ENCODE measurements at places on chromosomes 2 and 18.
A peak's percentile ranks its signal among the peaks of the same experiment; 100 is the strongest.

DNA sequence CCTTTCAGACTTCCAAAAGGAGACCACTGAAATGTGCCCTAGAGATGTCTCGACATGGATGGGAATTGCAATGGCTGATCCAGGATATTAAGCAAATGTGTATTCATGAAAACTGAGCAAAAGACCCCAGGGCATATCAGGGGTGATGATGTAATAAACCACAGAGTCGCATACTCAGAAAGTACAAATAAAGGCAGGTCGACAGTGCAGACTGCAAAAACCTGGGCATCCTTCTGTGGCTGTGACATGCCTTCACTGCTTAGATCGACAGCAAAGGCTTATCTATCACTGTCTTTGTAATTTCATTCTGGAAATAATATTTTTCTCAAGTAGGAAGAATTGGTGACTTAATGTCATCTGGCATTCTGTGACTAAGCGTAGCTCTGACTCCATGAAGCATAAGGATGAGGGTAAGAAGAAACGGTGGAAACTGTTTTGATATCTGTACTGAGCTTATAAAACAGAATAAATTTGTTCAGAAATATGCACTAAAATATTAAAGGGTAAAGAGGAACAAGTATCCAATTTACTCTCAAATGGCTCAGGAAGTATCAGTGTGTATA is 115.6 kb upstream of the NRP2 start:
- DNase-seq = no peak

GRCh38 chr2:188971432-188971861 is 2.7 kb upstream of the COL3A1 start:
- no peak for DNase-seq

DNA sequence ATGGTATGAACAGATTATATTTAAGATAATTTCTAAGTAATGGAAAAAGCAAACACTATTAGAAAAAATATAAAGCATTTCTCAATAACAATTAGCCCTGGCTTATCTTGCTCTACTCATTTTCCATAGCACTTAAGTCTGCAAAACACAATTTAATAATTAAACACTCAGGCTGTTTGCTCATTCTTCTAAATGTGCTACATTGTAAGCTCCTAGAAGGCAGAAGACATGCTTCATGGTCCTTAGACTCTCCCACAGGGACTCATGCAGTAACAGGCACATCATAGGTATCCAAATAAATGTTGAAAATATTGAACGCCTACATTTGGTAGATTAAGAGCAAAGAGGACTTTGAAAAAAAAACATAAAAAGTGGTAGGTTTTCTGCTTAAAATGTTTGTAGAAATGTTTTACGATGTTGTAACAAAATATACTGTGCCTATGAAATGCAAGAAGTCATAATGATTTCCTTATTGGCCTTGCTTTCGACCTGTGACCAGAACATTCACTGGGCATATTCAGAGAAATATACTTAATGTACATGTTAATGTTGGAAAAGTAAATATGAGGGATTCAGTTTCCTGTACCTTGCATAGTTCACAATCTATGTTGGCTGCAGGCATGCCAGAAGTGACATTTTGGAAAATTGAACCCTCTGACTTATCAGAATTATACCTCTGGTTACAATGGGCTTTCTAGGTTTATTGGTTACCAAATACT is 27.2 kb downstream of the G6PC2 start:
- no peak for DNase-seq

GRCh38 chr2:40820319-40820718 is 368.4 kb upstream of the SLC8A1 start:
- DNase-seq = no peak

GRCh38 chr2:2931318-2932075 is 446.1 kb downstream of the EIPR1 start:
- no peak for DNase-seq

DNA sequence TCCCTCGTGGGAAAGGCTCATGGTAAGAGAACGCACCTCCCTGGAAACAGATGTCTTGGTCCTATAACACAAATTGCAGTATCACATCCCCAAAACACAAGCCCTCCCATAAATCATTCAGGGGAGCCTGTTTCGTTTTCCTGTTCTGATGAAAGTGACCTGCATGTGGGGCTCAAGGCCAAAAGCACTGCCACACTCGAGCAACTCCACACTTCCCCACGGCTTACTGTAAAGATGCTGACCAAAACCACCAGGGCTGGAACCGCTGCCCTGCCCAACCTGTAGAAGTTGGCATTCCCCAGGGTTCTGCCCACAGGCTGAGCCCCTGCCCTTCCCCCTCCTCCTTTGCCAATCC is 139.7 kb downstream of the BCL11A start:
- peak; percentile 98 for DNase-seq

- no peak for DNase-seq
Measured at GRCh38 chr2:212021947-212022346, 516.7 kb downstream of the ERBB4 start.
